Stimulated activated CD8-positive, alpha-beta memory T cell treated with anti-CD3 and anti-CD28 coated beads, Interleukin-12 subunit alpha, Interleukin-12 subunit beta, amount 100 ng/mL, for 4 hours (primary cell): ENCODE measurements at places on chromosomes 3 and 15.

DNA sequence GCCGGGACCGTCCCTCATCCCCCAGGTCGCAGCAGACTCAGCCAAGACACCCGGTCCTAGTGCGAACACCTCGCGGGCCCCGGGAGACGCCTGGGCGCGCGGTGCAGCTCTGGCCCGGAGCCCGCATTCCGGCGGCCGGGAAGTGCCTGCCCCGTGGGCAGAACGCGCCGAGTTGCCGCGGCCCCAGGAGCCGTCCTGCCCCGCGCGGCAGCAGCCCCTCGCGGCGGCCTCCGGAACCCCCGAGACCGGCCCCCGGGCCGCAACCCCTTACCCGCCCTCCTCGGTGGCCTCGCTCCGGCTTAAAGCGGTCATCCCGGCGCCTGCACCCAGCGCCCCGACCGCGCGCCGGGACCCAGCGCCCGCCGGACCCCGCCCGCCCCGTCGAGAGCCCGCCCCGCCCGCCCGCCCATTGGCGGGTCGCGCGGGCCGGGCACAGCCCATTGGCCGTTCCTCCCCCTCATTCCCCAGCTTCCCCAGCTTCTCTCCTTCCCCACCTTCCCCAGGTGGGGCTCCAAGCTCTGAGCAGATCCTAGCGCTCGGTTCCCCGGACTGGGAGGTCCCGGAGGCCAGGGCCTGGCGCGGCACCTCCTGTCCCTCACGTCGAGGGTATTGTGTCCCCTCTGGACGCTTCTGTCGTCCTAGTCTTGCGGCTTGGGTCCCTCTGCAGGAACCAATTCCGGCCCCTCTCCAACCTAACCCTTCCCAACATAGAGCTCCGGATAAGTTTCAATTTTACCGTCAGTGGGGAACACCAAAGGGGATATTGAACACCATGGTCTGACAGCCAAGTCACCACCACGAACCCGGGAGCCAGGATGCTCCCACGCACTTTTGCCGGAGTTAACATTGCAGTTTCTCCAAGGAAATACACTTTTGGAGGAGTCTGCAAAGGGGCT lies at the start of gene GRAMD2A:
GRAMD2A (minus strand) TSS at position 328 of the 896 bp plus-strand sequence.
- peak; percentile 31 for DNase-seq

GRCh38 chr3:134009345-134010000 lies 20.3 kb downstream of the SLCO2A1 start:
- DNase-seq: no peak

DNA sequence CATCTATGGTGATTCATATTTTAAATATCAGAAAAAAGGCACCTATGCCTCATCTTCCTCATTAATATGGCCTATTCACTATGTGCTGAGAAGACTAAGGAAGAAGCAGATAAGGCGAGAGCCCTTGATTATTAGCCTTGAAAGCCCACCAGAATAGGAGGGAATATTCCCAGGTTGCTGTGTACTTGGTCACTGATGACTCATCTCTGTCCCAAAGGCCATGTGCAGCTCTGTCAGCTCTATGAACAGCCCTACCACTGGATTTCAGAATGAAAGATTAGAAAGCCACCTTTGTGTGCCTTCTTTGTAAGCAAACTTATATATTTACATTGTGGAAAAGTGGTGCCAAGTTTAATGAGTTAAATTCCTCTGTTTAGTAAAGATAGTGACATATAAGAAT lies 211.5 kb downstream of the NFKBIZ start:
- DNase-seq: no peak

DNA sequence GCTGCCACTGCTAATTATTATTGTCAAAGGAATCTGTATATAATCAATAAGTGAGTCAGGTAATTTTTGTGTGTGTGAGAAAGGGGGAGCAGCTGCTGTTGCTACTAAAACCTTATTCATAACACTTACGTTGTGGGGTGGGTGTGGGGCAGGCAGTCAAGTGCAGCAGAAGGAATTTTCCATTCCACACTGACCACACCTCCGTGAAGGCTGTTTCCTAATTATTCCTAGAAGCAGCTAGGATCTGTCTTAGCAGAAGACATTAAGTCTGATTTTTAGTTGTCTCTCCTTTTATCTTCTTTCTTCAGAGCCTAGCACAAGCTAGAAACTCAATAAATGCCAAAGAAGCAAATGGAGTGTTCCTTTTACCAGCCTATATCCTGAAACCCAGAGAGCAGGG lies 4.0 kb upstream of the U2SURP start:
- no peak for DNase-seq

GRCh38 chr3:157530637-157531300 lies 27.6 kb upstream of the VEPH1 start:
- DNase-seq: no peak

GRCh38 chr15:93048759-93049161 lies 40.3 kb downstream of the RGMA start:
- no peak for DNase-seq

DNA sequence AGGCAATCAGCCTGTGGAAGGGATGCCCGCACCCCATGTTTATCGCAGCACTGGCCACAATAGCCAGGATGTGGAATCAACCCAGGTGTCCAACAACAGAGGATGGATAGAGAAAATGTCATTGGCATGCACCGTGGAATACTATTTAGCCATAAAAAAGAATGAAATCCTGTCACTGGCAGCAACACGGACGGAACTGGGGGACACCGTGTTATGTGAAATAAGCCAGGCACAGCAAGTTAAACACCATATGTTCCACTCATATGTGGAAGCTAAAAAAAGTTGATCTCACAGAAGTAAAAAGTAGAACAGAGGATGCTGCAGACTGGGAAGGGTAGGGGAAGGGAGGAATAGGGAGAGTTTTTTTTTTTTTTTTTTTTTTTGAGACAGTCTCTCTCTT lies 15.6 kb downstream of the MELTF start:
- no peak for DNase-seq

GRCh38 chr3:140292684-140293083 lies 357.7 kb downstream of the CLSTN2 start:
- no peak for DNase-seq

- no peak for DNase-seq
Measured at GRCh38 chr3:182979674-182980191, 605 bp downstream of the DCUN1D1 start.

- no peak for DNase-seq
Measured at GRCh38 chr15:68353421-68354135, 76.0 kb downstream of the FEM1B start.

DNA sequence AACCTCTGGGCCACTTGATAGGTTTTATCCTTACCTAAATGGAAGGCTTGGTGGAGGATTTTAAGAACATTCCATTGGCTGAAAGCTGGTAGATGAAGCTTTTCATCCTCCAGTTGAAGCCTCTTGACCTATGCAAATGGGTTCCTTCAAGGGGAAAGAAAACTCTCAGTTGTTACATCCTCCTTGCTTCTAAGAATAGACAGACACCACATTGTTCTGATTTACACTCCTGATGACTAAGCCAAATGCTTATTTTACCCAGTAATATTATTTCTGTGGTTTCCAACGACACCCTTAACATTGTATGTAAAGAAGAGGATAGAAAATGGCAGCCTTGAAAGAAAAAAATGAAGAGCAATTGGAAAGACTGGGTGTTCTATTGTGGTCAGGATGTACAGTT lies 480.5 kb downstream of the OTOL1 start:
- no peak for DNase-seq

DNA sequence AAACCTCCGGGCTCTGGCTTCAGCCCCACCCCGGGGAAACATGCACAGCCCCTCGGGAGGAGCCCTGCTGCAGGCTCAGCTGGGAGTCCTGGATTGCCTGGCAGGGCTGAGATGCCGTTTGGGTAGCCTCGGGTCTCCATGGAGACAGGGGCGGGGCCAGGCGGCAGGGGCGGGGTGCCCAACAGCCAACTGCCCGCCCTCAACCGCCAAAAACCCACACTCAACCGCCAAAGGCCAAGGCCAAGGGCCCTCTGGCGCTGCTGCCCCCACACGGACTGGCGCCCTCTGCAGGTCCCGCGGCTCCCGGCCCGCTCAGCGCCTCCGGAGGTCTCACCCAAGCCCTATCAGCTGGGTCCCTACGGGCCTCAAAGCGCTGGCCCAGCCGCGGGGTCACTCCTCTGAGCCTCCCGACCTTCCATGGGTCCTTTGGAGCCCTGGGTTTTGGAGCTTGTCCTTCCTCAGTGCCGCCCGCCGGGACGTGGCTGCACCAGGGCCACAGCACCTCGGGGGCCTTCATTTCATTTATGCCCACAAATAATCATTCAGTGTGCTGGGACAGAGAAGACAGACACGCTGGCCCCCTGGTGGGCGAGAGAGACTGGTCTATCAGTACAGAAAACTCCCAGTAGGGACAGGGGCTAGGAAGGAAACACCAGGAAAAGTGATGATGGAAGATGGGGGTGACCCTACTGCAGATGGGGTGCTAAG lies 33.5 kb upstream of the ACAD9 start:
- DNase-seq: peak; percentile 68

DNA sequence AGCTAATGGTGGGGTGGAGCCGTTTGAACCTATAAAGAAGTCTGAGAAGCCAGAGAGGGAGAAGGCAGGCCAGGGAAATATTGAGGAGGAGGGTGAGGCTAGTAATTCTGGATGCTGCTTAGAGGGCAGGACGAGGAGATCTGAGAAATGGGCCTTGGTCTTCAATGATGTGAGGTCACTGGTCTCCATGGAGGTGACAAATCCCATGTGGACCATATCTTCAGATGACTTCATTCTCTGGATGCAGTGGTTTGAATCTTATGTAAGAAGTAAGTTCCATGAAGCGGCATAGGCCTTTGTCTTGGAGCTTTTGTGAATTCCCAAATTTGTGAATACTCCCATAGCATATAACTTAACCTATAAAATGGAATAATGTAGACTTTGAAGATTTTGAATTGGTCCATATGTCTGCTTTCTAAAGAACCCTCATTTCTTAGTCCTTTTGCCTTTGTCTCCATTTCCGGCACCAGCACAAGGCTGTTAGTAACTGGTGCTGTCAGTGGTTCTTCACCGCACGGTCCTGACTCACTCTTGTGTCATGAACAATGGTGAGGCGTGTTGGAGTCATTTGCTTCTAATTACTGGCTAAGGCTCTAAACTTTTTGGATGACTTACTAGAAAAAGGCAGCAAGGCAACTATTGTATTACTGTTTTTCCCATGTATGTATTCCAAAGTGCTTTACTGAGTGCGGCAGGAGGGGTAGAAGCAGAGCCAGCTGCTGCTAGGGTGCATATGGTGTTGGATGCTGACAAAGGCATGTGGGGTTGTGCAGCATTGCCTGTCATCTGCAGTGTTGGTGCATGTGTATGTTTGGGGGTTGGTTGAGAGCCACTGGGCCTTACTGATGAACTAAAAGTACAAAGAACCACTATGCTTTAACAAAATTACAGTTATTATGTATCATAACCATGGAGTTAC lies 279.3 kb upstream of the C2CD4B start:
- no peak for DNase-seq

DNA sequence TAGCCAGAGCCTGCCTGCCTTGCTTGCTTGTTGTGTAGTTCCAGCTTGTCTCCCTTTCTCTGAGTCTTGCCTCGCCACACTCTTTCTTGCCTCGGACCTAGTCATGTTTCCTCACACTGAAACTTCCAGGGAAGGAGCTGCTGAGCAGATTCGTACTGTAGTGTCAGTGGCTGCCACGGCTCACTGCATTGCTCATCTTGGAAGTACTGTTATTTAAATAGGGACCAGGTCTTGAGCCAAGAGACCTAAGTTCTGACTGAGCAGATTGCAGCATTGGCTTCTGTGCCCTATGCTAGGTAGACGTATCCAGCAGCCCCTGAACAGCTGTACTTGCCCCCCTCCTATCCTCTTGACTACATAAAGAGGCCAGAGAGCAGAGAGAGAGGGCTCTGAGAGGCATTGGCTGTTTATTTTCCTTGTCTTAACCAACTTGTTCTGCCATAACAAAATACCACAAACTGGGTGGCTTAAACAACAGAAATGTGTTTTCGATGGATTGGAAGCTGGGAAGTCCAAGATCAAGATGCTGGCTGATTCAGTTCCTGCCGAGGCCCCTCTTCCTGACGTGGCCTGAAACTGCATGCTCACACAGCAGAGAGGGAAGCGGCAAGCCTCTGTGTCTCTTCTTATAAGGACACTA lies 5.8 kb upstream of the RARRES1 start:
- no peak for DNase-seq

DNA sequence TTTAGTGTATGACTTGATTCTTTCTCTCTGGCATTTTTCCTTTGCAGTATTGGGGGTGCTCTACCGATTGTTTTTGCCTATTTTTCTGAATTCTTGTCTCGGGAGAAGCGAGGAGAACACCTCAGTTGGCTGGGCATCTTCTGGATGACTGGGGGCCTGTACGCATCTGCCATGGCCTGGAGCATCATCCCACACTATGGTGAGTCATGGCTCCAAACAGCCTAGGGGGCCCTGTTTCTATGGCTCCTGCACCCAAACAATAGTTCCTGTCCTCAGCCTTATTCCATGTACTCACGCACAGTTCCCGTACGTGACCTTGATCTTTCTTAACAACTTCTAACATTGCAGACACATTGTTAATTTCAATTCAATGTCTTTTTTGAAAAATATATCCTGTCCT lies 152.3 kb downstream of the SV2B start:
- DNase-seq: no peak

DNA sequence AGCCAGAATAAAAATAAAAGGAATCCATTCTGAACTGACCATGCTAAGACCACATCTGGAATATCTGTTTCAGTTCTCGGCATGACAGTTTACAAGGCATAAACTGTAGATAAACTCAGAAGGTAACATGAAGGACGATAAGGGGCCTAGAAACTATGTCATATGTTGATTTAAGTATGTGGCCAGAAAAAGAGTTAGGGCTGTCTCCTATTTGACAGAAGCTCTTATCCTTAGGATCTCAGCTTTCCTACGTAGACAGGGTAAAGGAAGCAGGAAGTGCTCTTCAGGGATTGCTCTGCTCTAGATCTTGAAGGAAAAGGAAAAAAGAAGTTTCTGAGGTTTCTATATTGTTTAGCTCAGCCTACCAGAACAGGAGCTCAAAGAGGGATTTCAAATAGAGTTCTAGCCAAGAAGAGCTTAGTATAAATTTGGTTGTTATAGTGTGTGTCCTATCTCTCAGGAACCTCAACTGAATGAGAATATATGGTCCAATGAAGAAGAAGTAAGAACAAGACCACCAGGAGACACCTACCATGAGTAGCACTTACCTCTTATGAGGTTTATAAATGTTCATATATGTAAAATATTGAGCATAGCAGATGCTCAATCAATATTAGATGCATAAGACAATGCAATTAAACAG lies 59.2 kb downstream of the TP53BP1 start:
- DNase-seq: no peak

GRCh38 chr3:40190056-40190455 lies 119.5 kb upstream of the EIF1B start:
- no peak for DNase-seq

DNA sequence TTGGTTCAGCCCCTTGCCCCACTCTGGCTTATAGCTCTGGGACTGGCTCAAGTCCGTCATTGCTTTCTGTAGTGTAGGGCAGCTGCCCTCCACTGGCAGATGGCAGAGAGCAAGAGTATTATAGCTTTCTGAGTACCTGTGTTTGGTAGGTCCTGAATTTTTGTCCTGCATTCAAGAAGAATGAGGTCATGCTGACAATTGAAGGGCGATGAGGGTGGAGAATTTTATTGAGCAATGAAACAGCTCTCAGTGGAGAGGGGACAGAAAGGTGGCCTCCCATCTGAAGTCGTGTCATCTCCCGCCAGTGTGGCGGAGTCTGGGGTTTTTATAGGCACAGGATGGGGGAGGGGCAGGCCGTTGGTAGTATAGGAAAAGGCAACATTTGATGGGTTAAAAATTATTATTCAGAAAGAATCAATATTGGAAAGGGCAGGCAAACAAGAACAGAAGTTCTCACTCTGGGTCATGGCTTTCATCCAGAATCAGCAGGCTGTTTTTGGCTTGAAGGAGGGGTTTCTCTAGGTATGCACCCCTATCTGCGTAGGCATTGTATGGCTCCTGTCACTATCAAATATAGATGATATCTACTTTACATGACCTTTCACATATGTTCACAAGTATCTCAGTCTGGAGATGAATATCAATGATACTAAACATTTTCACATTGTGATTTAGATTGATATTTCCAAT lies 1239.7 kb upstream of the ALCAM start:
- DNase-seq: no peak
